ENCODE measurements at places on chromosomes 2 and 18.

GRCh38 chr18:37298816-37299215 lies 266.8 kb downstream of the CELF4 start:
- DNase-seq: no peak

DNA sequence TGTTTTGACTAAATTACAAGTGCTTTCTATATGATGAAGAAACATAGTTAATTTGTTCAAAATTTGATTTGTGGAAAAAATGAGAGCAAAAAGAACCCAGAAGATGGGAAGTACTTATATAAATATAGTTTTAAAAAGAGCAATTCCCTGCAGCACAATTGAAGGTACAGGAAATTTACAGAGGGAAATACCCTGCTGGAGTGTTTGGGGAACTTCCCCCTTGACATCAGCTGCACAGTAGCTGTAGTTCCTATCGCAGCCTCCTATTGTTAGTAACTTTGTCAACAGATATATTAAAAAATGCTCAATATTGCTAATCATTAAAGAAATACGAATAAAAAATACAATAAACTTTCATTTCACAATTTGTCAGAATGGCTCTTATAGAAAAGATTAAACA lies 1118.8 kb upstream of the ZEB2 start:
- no peak for DNase-seq

- no peak for DNase-seq
These were observed 19.7 kb downstream of the PKDCC start for GRCh38 chr2:42067521-42067920.

GRCh38 chr2:107168141-107168540 lies 282.2 kb upstream of the ST6GAL2 start:
- no peak for DNase-seq

DNA sequence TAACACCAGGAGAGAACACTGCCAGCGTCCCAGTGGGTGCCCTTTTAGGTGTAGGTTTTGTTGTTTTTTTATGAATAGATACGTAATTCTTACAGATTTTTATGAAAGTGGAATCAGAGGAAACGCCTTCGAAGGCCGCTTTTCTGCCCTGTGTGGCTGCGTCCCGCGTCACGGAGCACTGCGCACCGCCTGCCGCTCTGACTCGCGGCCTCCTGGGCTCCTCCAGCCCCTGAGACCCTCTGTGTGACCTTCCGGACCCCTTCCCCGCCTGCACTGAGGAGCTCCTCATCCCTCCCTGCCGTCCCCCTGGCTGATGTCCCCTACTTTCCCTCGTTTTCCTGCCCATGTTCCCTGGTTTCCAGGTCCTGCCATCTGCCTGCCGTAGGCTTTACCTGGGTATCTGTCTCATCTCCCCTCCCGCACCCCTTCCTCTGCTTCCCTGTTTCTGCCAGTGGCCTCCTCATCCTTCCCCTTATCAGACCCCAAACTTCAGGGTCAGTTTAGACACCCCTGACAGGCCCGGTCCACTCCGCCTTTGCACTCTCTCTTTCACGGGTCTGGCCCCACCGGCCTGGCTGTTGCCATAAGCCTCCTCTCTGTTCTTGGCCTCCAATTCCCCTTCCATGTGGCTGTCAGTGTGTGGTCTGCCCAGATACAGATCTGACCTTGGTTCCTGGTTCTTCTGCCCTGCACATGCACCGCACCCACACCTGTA lies 32.7 kb downstream of the PDIA6 start:
- DNase-seq: no peak

- no peak for DNase-seq
These were observed 162.4 kb downstream of the ZNF521 start for GRCh38 chr18:25189391-25190185.

DNA sequence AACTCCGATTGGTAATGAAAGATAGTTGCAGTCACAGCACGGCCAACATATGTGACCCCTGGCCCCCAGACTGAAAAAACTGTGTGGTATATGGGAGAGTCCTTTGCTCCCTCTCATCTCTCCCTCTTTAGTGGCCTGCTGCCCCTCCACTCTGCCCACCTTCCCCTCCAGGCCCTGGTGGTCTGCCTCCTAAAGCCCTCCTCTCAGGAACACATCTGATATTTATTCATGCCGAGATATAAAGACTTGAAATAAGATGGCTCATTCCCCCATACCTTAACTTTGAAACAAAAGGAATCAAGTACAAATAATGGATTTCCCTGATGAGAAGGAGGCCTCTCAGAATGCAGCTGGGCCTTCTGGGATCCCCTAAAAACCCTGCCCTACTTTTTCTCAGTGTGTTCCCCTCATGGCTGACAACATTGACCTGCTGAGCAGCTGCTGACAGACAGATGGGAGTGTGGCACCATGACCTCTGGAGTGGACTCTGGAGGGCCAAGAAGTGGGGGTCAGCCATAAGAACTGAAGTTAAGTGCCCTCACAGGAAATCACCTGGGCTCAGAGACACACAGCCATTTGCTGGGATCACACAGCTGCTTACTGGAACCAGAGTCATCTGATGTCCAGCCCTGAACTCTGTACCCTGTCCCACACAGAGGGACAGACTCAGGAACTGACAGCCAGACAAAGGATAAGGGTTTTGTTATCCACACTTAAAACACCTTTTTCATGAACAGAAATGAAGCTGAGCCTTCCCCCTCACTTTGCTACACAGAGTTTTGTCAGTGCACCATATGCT lies 39.8 kb upstream of the ST8SIA3 start:
- no peak for DNase-seq

DNA sequence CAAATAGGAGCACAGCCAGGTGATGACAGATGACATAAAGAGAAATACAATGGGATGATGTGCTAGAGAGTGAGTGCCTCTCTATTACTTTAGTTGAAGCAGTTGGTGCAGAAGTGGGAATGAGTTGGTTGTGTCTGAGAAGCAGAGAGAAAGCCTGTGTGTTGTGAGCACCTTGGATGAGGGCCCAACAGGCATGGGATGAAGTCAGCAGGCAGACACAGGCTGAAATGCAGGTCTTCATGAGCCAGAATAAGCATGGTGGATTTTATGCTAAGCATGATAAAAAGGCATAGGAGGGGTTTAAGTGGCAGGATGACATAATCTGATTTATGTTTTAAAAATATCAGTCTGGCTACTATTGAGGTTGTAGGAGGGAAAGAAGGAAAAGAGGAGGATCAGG lies 71.5 kb downstream of the KLHL14 start:
- DNase-seq: no peak

DNA sequence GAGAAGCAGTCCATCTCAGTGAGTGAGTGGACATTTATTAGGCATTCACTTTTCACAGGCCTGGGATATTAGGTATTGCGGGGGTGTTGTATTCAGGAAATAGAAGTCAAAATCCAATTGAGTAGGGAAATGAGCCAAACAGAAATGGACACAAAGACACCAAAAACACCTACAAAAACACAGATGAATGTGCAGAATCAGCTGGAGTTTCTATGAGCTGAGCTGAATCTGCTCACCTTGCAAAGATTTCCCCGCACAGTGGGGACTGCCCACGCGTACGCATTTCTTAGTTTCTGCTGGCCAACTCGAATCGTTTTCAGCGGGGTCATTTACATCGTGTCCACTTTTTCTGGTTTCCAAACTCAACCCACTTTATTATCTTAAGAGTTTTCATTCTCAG lies 160.0 kb downstream of the BCL2 start:
- no peak for DNase-seq

- DNase-seq: no peak
These were observed 158.9 kb downstream of the PDE1A start for GRCh38 chr2:182267971-182268370.

GRCh38 chr2:85953476-85953875 lies 64.7 kb upstream of the ST3GAL5 start:
- no peak for DNase-seq

GRCh38 chr2:126857502-126857901 lies 41.2 kb upstream of the TEX51 start:
- DNase-seq: no peak

- DNase-seq: no peak
These were observed 108.7 kb downstream of the MAP3K20 start for GRCh38 chr2:173184031-173185004.

GRCh38 chr2:198316852-198317396 lies 512.5 kb downstream of the PLCL1 start:
- DNase-seq: no peak

DNA sequence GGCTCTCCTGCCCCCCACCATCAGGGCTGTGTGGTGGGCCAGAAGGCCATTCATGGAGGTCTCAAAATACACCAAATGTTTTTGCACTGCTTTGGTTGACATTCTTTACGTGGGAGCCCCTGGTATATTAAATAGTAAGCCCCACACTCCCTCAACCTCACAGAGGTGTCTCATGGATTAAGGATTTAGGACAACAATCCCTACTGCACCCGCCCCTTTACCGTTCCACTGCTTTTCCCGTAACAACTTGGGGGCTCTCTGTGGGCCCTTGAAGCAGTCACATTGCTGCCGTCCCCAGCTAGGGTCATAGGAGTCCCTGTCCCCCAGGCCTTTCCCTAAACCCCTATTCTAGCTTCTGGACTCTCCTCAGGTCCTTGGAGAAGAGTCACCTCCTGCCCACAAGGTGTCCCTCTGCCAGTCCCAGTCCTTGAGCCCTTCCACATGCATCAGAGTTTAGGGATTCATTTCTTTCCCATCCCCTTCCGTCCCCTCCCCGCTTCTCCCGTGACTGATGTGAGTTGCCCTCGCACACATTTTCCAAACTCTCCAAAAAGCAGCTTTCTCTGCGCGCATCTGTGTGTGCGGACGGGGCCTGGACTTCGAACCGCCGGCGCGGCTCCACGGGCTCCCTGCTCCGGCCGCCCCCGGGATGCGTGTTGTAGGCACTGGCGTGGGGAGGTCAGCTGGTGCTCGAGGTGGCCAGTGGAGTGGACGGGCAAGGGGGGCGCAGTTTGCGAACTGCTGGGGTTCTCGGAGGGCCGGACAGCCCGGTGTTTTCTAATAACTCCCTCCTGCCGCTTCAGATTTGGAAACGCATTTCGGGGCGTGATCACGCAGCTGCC lies 84.8 kb downstream of the LYPD1 start:
- no peak for DNase-seq

GRCh38 chr18:24027156-24027827 lies 12.7 kb downstream of the TTC39C start:
- no peak for DNase-seq

- DNase-seq: no peak
These were observed 13.4 kb upstream of the NEMP2 start for GRCh38 chr2:190547886-190548285.

DNA sequence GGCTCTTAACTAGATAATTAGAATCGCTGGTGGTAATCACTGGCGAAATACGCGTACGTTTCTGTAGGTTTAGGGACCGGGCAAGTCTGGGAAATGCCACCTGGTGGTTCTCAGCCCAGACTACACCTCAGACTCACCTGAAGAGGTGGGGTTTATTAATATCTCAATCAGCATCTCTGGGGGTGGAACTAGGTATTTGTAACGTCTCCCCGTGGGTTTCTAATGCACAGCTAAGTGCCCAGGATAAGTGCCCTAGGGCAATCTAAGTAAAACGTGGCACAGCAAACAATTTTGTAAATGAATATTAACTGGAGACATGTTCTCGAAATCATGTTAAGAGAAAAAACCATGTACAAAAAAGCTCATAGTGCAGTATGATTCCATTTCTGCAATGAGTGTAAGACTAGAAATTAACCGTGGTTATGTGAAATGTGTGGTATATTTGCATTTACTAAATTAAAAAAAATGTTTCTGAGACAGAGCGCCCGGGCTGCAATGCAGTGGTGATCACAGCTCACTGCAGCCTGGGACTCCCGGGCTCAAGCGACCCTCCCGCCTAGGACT lies 760 bp upstream of the CNOT11 start:
- DNase-seq: no peak

GRCh38 chr2:234333168-234334130 lies 163.4 kb downstream of the ARL4C start:
- no peak for DNase-seq

DNA sequence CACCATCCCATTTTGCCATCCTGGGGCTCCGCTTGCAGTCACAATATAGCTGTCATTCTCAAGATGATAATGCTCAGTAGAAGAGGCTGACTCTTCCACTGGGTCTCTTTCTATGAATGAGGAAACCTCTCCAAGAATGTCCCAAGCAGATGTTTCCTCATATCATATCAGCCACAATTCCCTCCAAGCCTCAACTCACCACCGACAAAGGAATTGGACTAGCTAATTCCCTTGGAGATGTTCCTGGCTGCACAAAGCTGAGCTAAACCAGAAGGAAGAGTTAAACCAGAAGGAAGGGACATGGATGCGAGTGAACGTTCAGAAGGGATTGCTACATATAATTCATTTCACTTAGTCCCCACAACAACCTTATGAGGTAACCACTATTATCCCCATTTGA lies 65.0 kb upstream of the NPAS2 start:
- DNase-seq: no peak

- DNase-seq: no peak
These were observed 206.9 kb downstream of the CCDC85A start for GRCh38 chr2:56390644-56391043.

DNA sequence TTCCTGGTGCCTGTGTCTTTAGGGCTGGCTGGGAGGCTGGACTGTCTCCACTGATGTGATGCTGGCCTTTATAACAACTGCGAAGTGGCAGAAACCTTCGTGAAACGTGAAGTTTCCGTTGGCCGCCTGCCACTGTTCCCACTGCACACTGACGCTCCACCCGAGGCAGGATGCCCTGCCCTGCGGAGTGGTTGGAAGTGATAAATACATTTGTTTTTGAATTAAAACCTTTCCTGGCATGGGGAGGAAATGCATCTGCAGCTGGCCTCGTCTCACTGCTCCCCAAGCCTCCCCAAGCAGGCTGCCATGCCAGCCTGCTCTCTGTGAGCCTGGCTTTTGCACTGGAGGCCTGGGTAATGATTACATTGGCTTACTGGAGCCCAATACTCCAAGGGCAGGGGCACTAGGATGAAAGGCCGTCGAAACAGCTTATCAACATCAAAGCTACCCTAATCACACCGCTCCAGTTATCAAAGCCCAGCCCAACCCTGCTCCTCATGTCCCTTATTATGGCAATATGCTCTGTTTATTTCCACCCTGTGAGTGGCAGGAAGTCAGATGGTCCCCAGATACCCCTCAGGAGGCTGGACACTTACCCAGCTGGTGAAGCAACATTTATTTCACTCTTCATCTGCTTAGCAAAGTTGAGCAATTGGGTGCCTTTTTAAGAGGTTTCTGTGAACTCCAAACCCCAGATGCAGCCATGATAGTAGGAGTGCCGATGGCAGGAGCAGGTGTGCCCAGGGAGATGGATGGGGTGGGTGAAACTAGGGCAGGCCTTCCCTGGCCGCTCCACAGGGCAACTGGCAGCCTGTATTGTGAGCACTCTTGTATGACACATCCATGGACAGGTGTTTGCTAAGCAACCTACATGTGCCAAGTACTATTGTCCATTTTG lies 97.4 kb upstream of the ITGA6 start:
- DNase-seq: no peak

DNA sequence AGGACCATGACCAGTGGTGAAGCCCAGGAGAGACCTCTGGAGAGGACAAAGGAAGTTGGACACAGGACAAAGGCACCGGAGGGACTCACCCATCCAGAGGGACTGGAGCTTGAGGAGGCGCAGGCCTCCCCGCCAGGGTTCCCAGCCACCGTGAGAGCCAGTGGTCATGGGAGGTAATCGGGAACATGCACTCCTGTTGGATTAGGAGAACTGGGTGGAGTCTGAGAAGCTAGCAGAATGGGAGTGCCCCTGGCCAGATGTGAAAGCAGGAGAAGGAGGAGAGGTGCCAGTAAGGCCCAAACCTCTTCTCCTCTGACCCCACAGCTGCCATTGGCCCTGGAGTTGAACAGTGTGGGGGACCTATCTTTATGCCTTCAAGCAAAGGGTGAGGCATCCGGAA lies 20.3 kb downstream of the POU3F3 start:
- no peak for DNase-seq

- DNase-seq: no peak
These were observed 144.2 kb upstream of the DLGAP1 start for GRCh38 chr18:4599312-4599711.
